ENCODE measurements at places on chromosomes 12 and 14. TPM values are rescaled to one million over a fixed set of nuclear protein-coding genes. Genes with fewer than 3 reads are reported as not detected.

DNA sequence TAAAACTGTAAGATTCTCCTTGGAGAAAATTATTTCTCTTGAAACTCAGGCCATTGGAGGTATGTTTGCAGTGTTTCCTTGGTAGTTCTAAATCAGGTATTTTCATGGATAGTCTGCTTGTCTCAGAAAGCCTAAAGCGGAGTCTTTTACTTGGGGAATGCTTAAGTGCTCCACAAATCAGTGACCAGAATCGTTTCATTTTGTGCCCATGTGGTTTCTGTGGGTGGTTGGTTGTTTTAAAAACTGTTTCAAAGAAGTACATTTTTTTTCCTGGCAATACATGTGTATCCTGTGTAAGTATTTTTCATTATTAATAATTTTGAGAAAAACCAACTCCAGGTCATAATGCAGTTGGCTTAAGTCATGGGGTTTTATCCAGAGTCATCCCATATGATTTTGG lies 33.6 kb downstream of the CCDC91 start:
- no peak for DNase-seq

Gene KLRB1
- polyA plus RNA-seq: 0.56 TPM

Gene KRT86
- polyA plus RNA-seq: 0.19 TPM

Gene TMTC2
- polyA plus RNA-seq: 15.5 TPM

DNA sequence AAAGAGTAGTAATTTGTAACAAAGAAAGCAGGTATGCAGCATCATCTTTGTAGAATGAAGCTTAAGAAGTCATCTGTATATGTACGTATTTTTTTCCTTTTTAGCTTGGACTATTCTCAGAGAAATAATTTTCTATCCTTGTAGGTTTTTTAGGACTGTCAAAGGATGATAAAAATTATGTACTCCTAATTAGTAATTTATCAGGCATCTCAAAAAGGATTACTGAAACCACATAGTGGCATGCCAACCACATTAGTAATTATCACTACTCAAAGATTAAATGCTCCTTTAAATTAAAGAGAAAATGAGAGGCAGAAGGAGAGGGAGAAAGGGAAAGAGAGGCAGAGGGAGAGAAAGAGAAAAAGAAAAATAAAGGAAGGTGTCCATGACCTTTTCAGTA lies 17.3 kb downstream of the TTC8 start:
- DNase-seq: no peak

GRCh38 chr12:50073206-50073605 lies 11.9 kb upstream of the SMARCD1 start:
- DNase-seq: no peak

DNA sequence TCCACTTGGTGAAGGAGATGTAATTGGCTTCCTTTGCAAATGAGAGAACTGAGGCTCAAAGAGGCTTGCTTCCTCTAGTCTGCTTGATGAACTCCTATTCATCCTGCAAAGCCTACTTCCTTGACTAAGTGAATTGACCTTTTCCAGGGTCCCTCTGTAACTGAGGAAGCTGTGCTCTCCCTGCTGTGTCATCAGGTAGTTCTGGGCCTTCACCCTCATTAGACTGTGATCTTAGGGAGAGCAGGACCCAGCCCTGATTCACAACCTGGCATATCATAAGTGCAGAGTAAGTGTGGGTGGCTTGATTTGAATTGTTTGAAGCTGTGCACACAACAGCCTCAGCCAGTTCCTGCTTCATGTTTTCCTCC lies 16.3 kb downstream of the ASB2 start:
- no peak for DNase-seq

Gene ZFHX2
- polyA plus RNA-seq: 3.1 TPM

DNA sequence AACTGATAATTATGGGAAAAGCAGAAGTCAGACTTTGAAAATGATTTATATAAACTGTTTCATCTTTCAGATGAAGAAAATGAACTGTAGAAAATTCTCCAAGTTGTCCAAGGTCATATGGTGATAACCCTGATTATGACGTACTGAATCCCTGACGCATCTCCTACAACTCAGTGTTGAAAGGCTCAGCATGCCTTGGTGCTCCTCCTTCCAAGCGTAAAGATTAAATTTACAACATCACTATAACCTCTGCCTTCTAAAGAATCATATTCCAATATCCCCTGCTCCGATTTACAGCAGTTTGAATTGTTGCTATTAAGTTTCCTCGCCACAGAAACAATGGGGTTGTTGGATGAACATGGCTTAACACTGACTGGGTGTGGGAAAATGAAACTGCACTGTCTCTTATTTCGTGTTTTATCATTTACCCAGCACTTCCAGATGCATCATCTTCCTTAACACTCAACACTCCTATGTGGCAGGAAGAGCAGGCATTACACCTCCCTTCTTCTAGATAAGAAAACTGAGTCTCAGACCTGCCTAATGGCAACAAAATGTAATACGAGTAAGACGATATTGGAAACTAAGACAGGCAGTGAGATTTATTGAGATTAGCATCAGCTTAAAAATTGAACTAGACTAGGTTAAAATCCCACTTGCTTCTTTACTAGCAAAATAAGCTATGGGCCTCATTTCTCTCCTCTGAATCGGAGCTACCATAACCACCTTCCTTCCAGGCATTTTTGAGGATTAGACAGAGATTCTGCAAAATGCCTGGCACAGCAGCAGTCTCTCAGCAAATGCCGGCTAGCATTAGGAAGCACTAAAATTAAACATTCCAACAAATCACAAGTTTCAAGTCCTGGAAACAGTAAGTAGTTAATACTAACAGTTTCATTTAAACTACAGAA lies 74.2 kb downstream of the PPM1H start:
- DNase-seq: no peak

Gene FAR2
- 8.6 TPM for polyA plus RNA-seq

Gene TRPV4
- polyA plus RNA-seq: 0.99 TPM

GRCh38 chr12:106269150-106269771 lies 21.4 kb upstream of the CKAP4 start:
- no peak for DNase-seq

Gene PPP4R4
- 0.22 TPM for polyA plus RNA-seq

Gene CD163
- 25.1 TPM for polyA plus RNA-seq

Gene ATL1
- 4.4 TPM for polyA plus RNA-seq

DNA sequence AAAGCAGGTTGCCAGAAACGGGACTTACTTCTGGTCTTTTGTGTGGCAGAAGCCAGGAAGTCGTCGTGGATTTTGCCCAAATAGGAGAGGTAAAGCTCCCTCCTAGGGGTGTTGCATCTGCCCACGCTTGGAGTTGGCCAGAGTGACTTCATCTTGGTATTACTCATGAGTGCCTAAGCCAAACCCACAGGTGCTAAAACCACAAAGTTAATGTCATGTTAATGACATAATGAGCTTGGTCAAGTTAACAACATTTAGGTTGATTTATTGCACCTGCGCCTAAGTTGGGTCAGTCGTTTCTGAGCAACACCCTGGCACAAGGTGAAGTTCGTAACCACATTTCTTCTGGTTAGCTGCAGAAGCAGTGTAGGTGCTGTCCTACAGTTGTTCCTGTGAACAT lies 225.2 kb downstream of the FUT8 start:
- DNase-seq: no peak

GRCh38 chr14:65255029-65255545 lies 152.8 kb upstream of the MAX start:
- no peak for DNase-seq

Gene OR6C2
- polyA plus RNA-seq: not detected

Gene LHX5
- polyA plus RNA-seq: not detected

GRCh38 chr12:12713932-12714275 lies 3.3 kb upstream of the CDKN1B start:
- no peak for DNase-seq

DNA sequence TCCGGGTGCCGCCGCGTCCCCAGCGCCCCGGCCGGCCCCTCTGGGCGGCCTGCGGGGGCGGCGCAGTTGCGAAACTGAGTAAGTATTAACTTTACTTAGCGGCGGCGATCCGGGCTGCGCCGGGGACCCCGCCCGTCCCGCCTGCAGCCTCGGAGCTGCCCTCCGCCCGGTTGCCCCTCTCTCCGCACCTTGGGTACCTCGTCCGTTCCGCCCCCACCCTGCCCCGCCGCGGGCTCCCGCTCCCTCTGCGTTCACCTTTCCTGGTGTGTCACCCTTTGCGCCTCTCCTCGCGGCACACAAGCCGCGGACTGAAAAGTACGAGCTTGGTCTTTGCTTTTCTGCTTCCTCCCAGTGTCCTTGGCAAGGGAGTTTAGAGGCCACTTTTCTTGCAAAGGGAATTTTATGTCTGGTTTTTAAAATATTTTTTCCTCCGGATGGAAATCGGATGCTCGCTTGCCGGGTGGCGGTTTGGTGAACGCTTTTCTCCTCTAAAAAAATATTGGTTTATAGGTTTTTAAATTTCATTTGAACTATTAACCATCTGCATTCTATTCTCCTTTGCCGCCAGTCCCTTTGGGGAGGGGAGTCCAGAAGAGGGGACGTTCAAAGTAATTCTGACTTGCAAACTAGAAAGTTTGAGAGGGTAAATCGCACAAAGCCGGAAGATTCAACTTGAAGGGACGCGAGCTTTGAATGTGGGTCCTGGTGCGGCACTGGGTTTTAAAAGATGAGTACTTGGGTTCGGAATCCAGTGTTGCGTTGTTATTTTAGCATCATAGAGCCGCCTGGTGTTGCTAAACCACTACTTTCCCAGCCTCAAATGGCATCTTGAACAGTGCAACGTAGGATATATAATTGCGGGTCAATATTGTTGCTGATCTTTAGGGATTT lies 834 bp downstream of the RASSF8 start:
- peak; percentile 59 for DNase-seq

Gene MFAP5
- 89.8 TPM for polyA plus RNA-seq

- DNase-seq: no peak
These were observed 517.6 kb upstream of the ATP2B1 start for GRCh38 chr12:90226211-90226610.

GRCh38 chr12:93079976-93080375 lies 150.9 kb upstream of the EEA1 start:
- DNase-seq: no peak

DNA sequence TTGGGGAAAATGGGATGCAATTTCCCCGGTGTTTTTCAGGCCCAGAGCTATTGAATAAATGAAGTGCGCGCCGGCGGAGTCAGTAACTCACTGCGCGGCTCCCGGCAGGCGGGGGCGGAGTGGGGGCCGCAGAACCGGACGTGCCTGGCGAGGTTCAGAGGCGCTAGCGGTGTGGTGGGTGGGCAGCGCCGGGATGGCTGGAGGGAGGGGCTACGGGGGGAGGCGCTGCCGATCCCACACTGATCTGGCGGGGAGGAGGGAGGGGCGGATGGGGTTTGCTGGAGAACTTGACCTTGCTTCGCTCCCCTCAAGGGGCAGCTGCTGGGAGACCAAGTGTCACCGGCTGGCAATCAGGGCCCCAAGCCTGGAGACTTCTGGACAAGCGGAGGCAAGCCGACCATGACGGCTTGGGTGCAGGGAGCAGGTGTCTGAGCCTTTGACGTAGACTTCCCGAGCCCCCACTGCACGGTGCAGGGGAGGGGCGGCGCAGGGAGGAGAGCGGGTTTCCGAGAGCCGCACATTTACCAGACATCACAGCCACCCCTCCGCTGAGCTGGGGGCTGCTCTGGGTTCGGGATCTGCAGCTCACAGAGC lies 174.1 kb upstream of the RTL1 start:
- peak; percentile 40 for DNase-seq

Gene CMA1
- polyA plus RNA-seq: not detected

DNA sequence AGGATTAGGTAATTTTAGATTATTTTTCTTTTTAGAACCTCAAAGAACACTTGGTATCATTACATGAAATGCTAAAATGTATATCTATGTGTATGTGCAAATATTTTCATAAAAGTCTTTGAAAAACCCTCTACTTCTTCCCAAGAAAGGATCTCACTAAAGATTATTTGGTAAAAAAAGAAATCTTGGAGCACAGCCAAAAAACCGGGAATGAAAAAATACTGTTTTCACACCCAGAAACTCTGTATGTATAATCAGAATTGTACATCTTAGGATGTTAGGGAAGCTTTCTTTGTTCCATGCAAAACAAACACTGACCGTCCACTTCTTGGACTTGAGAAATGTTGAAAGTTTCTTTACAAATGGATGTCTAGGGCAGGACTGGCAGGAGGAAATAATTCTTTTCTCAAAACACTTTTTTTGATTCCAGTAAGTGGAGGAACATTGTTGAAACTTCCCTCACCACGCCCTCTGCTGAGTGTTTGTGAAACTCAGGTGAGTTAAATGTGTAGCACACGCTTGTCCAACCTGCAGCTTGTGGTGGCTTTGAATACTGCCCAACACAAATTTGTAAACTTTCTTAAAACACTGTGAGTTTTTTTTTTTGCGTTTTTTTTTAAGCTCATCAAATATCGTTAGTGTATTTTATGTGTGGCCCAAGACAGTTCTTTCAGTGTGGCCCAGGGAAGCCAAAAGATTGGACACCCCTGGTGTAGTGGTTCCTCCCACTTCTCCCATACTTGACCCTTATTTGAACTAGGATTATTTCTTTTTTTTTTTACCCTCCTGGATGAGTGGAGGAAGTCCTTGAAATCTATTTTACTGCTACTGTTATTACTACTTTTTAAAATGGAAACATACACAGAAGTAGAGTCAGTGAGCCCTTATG lies 26.6 kb downstream of the FBXO34 start:
- no peak for DNase-seq

Gene SLC25A21
- polyA plus RNA-seq: 1.5 TPM

GRCh38 chr12:79886917-79887519 lies 47.9 kb downstream of the PPP1R12A start:
- no peak for DNase-seq

DNA sequence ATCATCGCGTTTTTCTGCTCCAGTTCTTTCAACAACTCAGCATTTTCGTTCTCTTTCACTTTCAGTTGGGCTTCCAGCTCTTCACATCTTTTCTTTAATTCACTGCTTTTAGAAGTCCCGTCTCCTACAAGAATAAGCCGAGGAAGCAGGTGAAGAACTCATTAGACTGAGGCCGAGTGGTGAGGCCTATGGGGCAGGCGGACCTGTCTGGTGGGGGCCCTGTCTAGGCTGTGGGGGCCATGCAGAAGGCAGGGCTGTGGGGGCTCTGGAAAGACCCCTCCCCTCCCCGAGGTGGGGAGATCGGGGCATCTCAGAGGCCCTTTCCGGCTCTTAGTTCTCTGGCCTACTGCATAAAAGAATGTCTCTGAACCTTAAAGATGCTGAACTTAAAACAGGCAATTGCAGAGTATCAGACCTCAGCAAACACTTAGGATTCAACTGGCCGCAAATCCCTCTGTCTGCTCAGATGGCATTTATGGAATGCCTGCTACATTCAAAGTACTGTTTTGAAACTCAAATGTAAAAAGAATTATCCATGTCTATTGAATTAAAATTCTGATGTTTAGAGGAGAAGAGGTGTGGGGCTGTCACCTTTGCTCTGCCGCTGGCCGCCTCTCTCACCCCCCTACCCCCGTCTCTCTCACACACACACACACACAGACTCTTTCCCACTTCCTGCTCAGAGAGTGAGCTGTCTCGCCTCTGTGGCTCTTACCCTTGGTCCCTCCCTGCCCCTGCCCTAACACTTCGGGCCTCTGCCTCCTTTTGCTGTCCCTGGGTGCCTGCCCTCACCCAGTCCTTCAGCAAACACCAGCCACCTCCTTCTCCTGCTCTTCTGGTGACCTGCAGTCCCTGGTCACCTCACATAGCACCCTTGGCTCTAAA lies 34.7 kb downstream of the CCDC92 start:
- no peak for DNase-seq

- DNase-seq: no peak
These were observed 364.9 kb downstream of the NRXN3 start for GRCh38 chr14:78535041-78535440.

GRCh38 chr14:63901434-63902085 lies 48.8 kb downstream of the SYNE2 start:
- no peak for DNase-seq

All from hindlimb muscle (tissue), 1 donor.